ENCODE measurements at places on chromosomes 7 and 10.
A peak's percentile ranks its signal among the peaks of the same experiment; 100 is the strongest.

- peaks cover 11% of the 10 kb centered on the region for H3K4me1 ChIP-seq
- no peak overlapping the region for H3K27ac ChIP-seq
- DNase-seq: peak; percentile 24
- H3K4me3 ChIP-seq: peak overlapping the region; percentile 58
- peaks cover 56% of the 10 kb centered on the region for H3K27me3 ChIP-seq
These were observed 54.2 kb upstream of the FHIP2A start for GRCh38 chr10:114767101-114767985.

DNA sequence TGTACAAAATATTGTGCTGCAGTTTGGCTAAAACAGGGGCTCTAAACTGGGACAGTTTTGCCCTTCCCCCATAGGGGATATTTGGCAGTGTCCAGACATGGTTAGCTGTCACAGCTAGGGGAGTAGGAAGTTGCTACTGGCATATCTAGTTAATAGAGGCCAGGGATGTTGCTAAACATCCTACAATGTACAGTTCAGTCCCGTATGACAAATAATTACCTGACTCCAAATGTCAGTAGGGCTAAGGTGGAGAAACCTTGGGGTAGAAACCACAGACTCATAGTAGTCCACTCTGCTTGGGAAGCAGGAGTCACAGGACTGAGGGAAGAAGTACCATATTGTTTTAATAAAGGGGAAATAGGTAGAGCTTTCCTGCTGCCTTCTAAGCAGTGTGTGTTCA is 39.8 kb downstream of the WBP1L start:
- no peaks in the 10 kb centered on the region for H3K27me3 ChIP-seq
- peaks cover 21% of the 10 kb centered on the region for H3K36me3 ChIP-seq
- peaks cover 4% of the 10 kb centered on the region for H3K4me1 ChIP-seq
- H3K27ac ChIP-seq: no peak overlapping the region

GRCh38 chr10:21944727-21945386 is 58.7 kb downstream of the DNAJC1 start:
- H3K4me1 ChIP-seq: no peaks in the 10 kb centered on the region
- H3K4me3 ChIP-seq: no peak overlapping the region
- H3K27ac ChIP-seq: no peak overlapping the region
- DNase-seq: no peak
- no peaks in the 10 kb centered on the region for H3K36me3 ChIP-seq

GRCh38 chr7:137953665-137954470 is 48.0 kb downstream of the CREB3L2 start:
- H3K4me3 ChIP-seq: no peak overlapping the region
- no peak overlapping the region for H3K27ac ChIP-seq
- peaks cover 16% of the 10 kb centered on the region for H3K4me1 ChIP-seq
- no peaks in the 10 kb centered on the region for H3K27me3 ChIP-seq
- no peak for DNase-seq
- H3K36me3 ChIP-seq: peaks cover 8% of the 10 kb centered on the region

GRCh38 chr7:22420973-22421635 is 64.2 kb upstream of the RAPGEF5 start:
- no peaks in the 10 kb centered on the region for H3K4me1 ChIP-seq
- no peak overlapping the region for H3K27ac ChIP-seq
- H3K27me3 ChIP-seq: peaks cover 3% of the 10 kb centered on the region
- no peak for DNase-seq

DNA sequence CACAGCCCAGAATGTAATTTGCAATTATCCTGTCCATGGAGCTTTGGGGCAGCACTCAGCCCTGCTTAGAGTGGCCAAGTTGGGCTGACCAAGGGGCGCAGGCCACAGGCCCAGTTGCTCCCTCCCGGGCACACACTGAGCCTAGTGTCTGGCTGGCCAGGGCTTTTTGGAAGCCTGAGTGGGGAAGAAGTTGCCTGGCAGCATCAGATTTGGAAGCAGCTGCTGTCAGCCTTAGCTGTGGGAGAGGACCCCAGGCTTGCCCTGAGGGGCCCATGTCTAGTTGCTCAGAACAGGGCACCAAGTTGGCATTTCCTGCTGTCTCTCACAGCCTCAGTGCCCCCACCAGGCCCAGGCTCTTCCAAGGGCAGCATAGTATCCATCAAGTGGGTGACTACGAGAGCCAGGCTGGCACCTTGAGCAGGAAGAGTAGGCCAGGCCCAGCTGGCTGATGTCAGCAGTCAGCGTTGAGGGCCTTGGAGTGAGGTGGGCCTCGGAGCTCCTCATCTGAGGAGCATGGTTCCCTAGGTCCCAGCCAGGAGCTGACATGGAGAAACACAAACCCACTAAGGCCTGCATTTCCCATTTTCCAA is 14.4 kb downstream of the ANTXRL start:
- no peak overlapping the region for H3K4me3 ChIP-seq
- H3K27ac ChIP-seq: no peak overlapping the region
- no peaks in the 10 kb centered on the region for H3K36me3 ChIP-seq
- peaks cover 36% of the 10 kb centered on the region for H3K4me1 ChIP-seq

DNA sequence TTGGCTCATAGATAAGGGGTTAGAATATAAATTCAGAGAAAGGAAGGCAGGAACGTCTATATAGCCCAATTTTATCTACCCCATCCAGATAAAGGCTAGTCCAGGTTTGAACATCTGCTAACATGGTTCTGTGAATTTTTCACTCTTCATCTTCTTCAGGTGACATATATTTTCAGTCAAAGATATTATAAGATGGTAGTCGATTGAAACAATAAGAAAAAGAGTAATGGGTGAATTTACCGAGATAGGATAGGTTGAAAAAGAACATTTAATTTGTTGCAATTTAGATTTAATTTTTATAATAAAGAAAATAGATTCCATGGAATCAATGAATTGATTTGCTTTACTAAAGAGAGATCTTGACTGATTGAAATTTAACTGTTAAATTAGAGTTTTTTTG is at the start of gene OR2F1:
TSS of gene OR2F1 (plus strand) at position 301 of the 400 bp plus-strand sequence. CDS start 5,127 bp downstream, outside the sequence.
- peaks cover 3% of the 10 kb centered on the region for H3K27me3 ChIP-seq
- DNase-seq: no peak
- H3K4me3 ChIP-seq: no peak within 1 kb of the TSS
- H3K4me1 ChIP-seq: no peaks in the 10 kb centered on the region

DNA sequence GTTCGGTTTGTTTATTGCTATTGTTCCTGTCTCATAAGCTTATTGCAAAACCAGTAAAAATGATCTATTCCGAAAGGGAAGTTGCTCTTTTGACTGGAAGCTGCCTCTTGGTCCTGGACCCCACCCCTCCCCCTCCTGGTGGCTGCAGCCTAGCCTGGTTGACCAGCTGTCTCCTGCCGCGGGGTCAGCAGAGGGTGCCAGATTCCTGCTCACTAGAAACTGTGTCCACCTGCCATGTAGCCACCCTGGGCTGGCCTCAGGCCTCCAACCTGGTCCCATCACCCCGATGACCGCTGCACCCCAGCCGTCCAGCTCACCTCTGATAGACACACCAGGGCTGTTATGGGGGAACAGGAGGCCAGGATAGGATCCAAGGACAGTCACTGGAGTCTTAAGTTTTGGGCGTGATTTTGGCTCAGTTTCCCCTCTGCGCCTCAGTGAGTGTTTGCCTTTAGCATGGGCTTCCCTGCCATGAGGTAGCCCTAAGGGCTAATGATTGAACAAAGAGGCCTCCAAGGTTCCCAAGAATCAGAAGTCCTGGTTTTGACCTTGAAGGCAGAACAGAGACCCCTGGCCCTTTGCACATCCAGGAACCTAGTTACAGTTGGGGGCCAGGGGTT is 32.9 kb upstream of the SLF2 start:
- H3K36me3 ChIP-seq: no peaks in the 10 kb centered on the region
- no peaks in the 10 kb centered on the region for H3K4me1 ChIP-seq
- peaks cover 48% of the 10 kb centered on the region for H3K27me3 ChIP-seq
- H3K4me3 ChIP-seq: no peak overlapping the region
- DNase-seq: no peak

- peaks cover 11% of the 10 kb centered on the region for H3K4me1 ChIP-seq
- H3K27me3 ChIP-seq: peaks cover 41% of the 10 kb centered on the region
- DNase-seq: peak; percentile 81
- H3K36me3 ChIP-seq: no peaks in the 10 kb centered on the region
These were observed 16.4 kb upstream of the OPALIN start for GRCh38 chr10:96374985-96375830.

GRCh38 chr7:64869912-64870562 is 33.0 kb upstream of the ZNF273 start:
- H3K27me3 ChIP-seq: peaks cover 3% of the 10 kb centered on the region
- no peaks in the 10 kb centered on the region for H3K4me1 ChIP-seq
- H3K27ac ChIP-seq: no peak overlapping the region

DNA sequence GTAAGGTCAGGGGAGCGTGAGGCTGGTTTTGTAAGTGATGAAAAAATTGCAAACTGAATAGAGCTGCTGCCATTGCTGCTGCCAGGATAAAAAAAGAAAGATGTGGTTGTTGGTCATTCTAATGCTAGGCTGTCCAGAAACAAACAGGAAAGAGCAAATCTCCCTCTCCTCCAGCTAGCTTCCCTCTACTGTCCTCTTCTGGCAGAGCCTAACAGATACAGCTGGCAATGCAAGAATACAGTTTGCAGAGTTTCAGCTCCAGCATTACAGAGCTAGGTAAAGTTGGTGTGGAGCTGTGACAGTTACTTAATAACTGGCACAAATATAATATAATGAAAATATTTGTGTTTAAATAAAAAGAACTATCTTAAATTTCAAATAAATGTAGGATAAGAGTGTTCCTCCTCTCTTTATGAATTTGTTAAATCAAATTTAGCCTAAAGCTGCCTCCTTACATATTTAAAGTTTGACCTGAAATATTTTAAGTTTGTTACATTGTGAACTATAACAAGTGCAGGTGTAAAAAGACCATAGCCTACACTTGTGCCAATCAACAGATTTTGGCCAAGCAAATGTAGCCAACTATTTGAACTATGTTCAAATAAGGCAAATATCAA is 407.7 kb downstream of the SH2D4B start:
- no peaks in the 10 kb centered on the region for H3K4me1 ChIP-seq
- peaks cover 4% of the 10 kb centered on the region for H3K27me3 ChIP-seq
- H3K27ac ChIP-seq: no peak overlapping the region
- H3K4me3 ChIP-seq: no peak overlapping the region

DNA sequence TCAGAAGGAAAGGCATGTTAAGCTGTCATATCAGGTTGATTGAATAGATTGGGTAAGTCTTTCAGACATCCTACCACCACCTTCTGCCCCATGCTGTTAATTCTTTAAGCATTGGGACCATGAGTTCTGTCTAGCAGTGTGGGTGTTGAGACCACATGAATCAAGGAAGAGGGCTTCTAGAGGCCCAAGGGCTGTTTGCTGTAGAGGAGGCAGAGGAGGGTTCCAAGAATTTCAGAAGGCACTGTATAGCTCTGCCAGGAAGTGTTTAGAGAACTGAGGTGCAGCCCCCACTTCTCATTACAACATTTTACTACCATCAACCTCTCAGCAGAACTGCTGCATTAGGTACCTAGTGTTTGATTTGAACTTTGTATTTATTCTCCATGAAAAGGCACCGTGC is 720.2 kb downstream of the AUTS2 start:
- H3K36me3 ChIP-seq: peaks cover 2% of the 10 kb centered on the region
- no peaks in the 10 kb centered on the region for H3K27me3 ChIP-seq
- no peak overlapping the region for H3K4me3 ChIP-seq
- DNase-seq: peak; percentile 22

DNA sequence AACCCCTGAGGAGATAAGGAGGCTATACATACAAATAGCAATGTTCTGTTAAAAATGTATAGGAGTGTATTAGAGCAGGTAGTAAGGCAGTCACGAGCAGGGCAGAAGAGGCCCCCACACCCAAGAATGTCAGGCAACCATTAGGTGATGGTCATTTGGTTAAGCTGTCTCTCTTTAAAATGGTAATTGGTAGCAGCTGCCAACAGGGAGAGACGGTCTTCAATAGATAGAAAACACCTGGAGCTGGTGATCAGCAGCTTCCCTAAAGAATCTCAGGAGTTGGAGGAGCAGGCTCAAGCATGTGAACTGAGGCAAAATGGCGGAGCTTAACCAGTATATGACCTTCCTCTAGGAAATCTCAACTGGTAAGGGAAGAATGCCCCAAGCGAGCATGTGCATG is 26.4 kb upstream of the HTR5A start:
- H3K27ac ChIP-seq: peak overlapping the region; percentile 28
- H3K4me3 ChIP-seq: no peak overlapping the region
- no peaks in the 10 kb centered on the region for H3K4me1 ChIP-seq
- no peak for DNase-seq
- peaks cover 9% of the 10 kb centered on the region for H3K27me3 ChIP-seq

GRCh38 chr7:158676171-158676840 is 28.3 kb downstream of the NCAPG2 start:
- H3K36me3 ChIP-seq: peaks cover 66% of the 10 kb centered on the region
- no peak for DNase-seq
- H3K4me1 ChIP-seq: peaks cover 20% of the 10 kb centered on the region
- no peak overlapping the region for H3K4me3 ChIP-seq
- H3K27me3 ChIP-seq: no peaks in the 10 kb centered on the region

- no peaks in the 10 kb centered on the region for H3K4me1 ChIP-seq
- DNase-seq: no peak
- no peak overlapping the region for H3K27ac ChIP-seq
These were observed 296.0 kb upstream of the MKI67 start for GRCh38 chr10:128422190-128422589.

DNA sequence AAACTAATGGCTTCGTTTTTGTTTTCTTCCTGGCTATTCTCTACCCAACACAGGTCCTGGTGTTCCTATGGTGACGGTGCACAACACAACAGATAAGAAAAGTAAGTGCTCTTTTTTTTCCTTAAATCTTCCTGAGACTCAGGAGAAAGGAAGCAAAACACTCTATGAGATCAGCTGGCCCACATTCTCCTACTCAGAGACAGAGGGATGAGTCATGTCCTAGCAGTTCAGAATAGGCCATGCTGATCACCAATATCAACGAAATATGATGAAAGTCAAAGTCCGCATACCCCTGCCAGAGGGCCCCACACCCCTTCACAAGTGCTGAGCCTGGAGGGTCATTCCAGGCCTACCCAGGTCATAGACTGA is 149.2 kb downstream of the PAXIP1 start:
- H3K36me3 ChIP-seq: no peaks in the 10 kb centered on the region
- DNase-seq: no peak
- H3K4me3 ChIP-seq: no peak overlapping the region
- H3K4me1 ChIP-seq: no peaks in the 10 kb centered on the region

DNA sequence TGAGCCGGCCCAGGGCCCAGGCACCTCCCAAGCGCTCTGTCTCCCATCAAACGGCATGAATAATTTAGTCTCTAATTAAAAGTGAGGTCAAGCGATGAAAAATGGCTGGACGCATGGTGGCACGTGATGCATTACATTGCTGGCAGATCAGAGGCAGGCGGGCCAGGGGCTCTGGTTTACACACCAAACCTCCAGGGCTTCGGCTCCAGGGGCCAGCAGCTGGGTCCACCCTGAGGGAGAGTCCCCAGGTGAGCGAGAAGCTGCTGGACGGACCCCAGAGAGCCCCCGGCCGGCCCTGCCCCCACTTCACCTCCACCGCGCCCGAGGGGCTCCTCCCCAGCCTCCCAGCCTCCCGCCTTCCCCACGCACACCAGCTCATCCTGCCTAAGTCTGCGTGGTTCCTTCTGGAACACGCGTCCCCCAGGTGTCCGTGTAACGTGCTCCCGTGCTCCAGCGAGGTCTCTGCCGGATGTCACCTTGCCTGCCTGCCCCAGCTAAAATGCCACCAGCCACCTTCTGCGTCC is 23.2 kb downstream of the UNCX start:
- DNase-seq: no peak
- H3K4me1 ChIP-seq: no peaks in the 10 kb centered on the region
- H3K27ac ChIP-seq: no peak overlapping the region
- H3K36me3 ChIP-seq: no peaks in the 10 kb centered on the region

GRCh38 chr10:4678951-4679671 is 146.9 kb upstream of the AKR1E2 start:
- H3K4me3 ChIP-seq: no peak overlapping the region
- no peak for DNase-seq
- no peak overlapping the region for H3K27ac ChIP-seq
- H3K36me3 ChIP-seq: no peaks in the 10 kb centered on the region
- H3K4me1 ChIP-seq: no peaks in the 10 kb centered on the region
